ENCODE measurements at places on chromosomes 4 and X. TPM values are rescaled to one million over a fixed set of nuclear protein-coding genes. Genes with fewer than 3 reads are reported as not detected.

Gene GYPE
- total RNA-seq, result not detected

Gene CXCL9
- not detected for total RNA-seq

Gene RNF150
- 23.3 TPM for total RNA-seq

Gene DMD
- 1.7 TPM for total RNA-seq

Gene ABLIM2
- 7.5 TPM for total RNA-seq
